Hematopoietic multipotent progenitor cell treated with erythropoietin and hydrocortisone succinate and interleukin-3 and kit ligand, for 8 days (in vitro differentiated cells): ENCODE measurements at places on chromosomes 3 and 15.

GRCh38 chr3:101809178-101810021, 30.4 kb downstream of the NXPE3 start:
- peak; percentile 56 for DNase-seq

GRCh38 chr3:64460141-64460730, 227.6 kb downstream of the ADAMTS9 start:
- DNase-seq: no peak

GRCh38 chr15:98443526-98443925, 204.8 kb upstream of the IGF1R start:
- DNase-seq: no peak

- no peak for DNase-seq
Observed at GRCh38 chr15:68471541-68471940, 39.6 kb upstream of the ITGA11 start.

DNA sequence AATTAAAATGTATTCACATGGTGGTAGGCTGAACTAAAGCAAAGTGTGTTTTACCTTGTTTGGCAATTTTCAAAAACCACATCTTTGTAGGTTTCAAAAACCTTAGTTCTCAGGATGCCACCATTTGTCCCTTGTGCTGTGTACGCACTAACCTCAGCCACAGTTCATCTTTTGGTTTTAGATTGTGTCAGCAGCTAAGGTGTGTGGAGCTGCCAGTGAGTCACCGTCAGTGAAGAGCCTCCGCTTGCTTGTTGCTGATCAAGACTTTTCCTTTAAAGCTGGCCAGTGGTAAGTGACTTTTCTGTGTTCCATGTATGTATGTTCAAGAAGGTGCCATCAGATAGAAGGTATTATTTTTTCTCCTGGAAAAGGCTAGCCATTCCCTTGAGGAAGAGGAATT, 21.1 kb downstream of the OXNAD1 start:
- DNase-seq: no peak

DNA sequence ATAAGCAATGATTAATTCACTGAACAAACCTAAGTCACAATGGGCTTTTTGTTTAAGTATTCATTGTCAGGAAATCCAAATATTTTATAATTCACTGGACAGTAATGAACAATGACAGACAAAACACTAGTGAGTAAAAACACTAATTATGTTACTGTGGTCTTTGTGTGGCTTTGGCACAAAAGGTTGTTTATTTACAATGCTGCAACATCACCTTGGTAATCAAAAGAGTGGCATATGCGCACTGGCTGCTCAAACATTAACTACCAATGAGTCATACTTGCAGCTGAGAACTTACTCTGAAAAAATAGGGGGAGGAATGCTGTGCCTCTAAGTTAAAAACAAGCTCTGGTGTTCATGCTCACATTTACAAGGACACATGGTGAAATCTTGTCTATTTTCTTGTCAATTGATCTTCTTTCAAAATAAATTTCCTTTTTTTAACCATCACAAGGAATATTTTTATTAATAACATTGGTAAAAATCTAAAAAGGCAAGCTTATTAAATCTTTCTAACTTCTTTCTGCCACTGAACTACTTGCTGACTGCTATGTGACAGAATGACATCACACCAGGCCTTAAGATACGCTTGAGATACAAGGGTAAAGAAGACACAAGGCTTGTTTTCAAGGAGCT, 85.2 kb upstream of the PPIB start:
- peak; percentile 28 for DNase-seq

DNA sequence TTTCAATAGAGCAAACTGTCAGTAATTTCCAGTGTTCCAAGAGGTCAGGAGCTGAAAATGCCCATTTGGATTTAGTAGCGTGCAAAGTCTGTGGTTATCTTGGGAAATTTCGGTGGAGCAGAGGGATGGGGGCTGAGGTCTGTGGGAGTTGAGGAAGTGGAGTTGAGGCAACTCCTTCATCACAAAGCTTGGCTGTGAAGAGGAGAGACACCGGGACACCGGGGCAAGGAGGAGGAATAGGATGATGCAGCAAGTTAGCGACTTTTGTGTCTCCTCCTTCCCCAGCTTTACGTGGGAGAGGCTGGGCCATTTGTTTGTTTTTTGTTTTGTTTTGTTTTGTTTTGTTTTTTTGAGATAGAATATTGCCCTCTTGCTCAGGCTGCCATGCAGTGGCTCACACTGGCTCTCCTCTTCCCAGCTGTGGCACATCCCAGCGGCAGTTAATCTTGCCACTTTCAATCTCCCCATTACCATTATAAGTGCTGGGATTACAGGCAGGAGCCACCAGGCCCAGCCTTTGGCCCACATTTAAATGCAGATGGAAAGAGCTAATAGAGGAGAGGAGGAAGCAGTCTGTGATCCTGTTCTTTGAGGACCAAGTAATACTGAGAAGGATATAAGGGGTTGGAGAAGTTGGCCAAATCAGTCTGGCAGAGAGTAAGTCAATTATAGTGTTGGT, 47.1 kb downstream of the CRTC3 start:
- no peak for DNase-seq

DNA sequence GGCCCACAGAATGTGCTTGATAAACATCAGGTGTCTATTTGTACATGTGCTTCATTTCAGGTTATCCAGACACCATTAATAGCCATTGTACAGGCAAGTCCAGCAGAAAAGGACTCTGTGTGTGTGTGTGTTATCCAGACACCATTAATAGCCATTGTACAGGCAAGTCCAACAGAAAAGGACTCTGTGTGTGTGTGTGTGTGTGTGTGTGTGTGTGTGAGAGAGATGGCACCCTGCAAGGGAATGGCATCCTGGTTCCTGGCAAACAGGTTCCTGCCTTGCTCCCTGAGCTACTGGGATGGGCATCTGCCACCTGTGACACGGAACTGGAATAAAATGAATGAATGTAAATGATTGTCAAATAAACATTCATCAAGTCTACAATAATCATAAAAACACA, 11.7 kb downstream of the SUCLG2 start:
- no peak for DNase-seq

GRCh38 chr3:15301761-15302160, 30.6 kb downstream of the SH3BP5 start:
- DNase-seq: no peak

DNA sequence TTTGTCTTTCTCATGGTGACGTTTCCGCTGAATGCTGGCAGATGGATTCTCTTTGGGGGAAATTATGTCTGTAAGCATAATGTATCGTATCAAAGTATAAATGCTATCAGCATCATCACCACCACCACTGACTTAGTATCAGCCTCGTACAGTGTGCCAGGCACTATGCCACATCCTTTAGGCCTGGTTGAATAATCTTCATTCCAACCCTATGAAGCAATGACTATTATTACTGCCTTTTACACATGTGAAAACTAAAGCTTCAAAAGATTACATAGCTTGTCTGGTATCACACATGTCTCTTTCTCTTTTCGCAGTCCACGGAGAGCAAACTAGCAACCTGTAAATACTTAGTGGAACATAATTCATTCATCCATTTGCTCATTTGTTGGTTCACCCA, 166.7 kb upstream of the PRICKLE2 start:
- DNase-seq: no peak

GRCh38 chr3:11705049-11705448, 61.3 kb upstream of the VGLL4 start:
- DNase-seq: no peak
